ENCODE measurements at places on chromosomes 7 and 10. TPM values are rescaled to one million over a fixed set of nuclear protein-coding genes. Genes with fewer than 3 reads are reported as not detected.

CBLL1 gene
- total RNA-seq: 13.6 TPM

DRGX gene
- not detected for total RNA-seq

VSTM4 gene
- total RNA-seq: 0.68 TPM

DEPP1 gene
- total RNA-seq: 3.3 TPM

SLC18A2 gene
- 0.12 TPM for total RNA-seq

FKBP6 gene
- not detected for total RNA-seq

ATXN7L1 gene
- total RNA-seq: 9.2 TPM

WDFY4 gene
- 1.6 TPM for total RNA-seq

CPVL gene
- total RNA-seq: 5.0 TPM

GHRHR gene
- not detected for total RNA-seq

PCDH15 gene
- not detected for total RNA-seq

CLIP2 gene
- 4.3 TPM for total RNA-seq

HERC4 gene
- 33.3 TPM for total RNA-seq

OPALIN gene
- not detected for total RNA-seq

PAPOLB gene
- total RNA-seq: not detected

UNCX gene
- not detected for total RNA-seq

THSD7A gene
- total RNA-seq: 1.00 TPM

XRCC2 gene
- 2.3 TPM for total RNA-seq

HSPB1 gene
- 4,957 TPM for total RNA-seq

ARHGEF35 gene
- total RNA-seq: 19.7 TPM

Measured in esophagus mucosa (tissue), 1 donor.